ENCODE measurements at places on chromosomes 1 and 21.
A peak's percentile ranks its signal among the peaks of the same experiment; 100 is the strongest.

- DNase-seq, result no peak
Observed at GRCh38 chr1:27658951-27659496, 13.0 kb downstream of the IFI6 start.

DNA sequence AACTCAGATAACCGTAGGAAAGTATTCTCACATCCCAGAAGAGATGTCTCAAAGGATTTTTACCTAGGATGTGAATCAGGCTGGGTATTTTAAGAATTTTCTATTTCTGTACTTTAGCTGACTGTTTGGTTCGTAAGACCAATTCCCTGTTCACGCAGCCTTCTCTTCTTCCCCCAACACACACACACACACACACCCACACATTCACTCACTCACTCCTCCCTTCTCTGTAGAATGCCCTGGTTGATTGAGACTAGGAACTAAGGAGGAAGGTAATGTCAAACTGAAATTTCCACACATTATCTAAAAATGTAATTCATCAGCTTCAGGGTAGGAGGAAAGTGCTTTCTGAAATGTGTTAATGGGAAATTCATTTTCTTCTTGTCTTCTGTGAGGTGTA, 43.5 kb downstream of the ELAVL4 start:
- no peak for DNase-seq

- no peak for DNase-seq
Observed at GRCh38 chr21:18368205-18368604, 35.4 kb downstream of the TMPRSS15 start.

GRCh38 chr1:230647321-230647720, 5.0 kb downstream of the COG2 start:
- no peak for DNase-seq

GRCh38 chr1:2379733-2380404, 11.5 kb downstream of the MORN1 start:
- no peak for DNase-seq

DNA sequence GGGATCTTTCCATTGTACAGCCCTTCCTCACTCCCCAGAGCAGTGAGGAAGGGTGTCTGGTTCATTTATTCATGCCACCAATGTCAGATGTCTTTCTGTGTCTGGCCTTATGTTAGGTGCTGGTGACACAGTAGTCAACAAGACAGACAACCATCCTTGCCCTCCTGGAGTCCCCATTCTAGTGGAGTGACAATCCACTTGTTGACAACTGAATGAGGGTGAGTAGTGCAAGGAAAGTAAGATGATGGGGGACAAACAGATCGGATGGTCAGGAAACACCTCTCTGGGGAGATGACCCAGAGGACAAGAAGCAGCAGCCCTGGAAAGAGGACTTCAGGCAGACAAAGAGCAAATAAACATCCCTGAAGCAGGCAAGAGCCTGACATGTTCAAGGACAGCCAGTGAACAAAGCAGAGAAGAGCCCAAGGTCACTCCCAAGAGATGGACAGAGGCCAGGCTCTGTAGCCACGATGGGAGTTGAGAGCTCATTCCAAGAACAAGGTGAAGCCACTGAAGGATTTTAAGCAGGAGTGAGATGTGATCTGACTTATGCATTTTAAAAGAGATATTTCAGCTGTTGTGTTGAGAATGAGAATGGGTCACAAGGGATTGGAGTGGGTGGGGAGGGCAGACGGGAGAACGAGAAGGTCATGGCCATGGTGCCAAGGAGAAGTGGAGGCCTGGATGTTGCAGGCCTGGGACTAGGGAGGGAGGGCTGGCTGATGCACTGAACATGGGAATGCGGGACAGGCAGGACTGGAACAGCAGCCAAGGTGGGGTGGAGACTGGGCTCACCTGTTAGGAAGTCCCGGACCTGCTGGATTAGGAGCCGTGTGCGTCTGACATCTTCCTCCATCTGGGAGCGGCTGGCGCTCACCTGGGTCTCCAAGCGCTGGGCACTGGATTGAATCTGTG, 30.2 kb downstream of the LAMB3 start:
- DNase-seq, result no peak

DNA sequence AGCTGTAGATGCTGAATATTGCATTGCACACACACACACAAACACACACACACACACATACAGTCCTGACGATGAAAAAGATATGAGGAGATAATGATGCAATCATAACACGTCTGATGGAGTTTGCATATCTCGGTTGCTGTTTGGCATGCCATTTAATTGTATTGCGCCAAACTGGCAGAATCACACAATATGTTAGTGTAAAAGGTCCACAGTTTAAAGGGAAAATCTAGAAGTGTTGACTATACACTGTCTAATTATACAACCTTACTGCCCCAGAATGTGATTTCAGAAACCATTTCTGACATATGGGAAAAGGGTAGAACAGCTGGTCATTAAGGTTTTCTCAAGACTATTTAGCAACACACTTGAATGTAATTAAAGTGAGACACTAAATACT, 123.7 kb upstream of the PROX1 start:
- no peak for DNase-seq

GRCh38 chr21:44303490-44303981, 3.7 kb downstream of the PFKL start:
- no peak for DNase-seq

GRCh38 chr1:155092131-155092530, 13.5 kb downstream of the EFNA3 start:
- no peak for DNase-seq

- no peak for DNase-seq
Observed at GRCh38 chr1:233433436-233434210, 106.1 kb downstream of the MAP3K21 start.

GRCh38 chr1:61079898-61080336, 2.4 kb upstream of the NFIA start:
- no peak for DNase-seq

DNA sequence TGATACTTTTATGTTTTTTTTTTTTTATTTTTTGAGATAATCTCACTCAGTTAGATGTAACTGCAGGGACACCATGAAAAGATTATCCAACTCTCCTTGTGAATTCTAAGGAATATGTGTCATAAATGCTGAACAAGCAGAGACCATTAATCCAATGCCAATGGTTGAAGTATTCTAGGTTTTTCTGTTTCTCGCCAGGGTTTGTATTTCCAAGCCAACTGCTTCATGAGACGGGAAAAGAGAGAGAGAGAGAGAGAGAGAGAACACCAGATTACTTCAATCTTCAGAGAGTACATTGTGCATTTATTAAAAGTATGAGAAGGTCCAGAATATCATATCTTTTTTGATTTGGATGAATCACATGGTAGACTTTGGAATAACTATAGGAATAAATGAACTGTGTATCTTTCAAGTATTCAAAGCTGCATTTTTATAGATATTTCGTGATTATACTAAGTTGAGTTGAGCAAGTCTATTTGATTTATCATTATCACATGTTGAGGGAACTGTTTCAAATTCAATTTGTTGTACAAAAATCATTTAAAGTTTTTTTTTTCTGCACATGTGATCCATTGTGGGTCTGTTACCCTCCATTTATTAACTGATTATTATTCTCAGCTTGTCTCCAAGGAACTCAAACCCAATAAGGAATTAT, 108.4 kb downstream of the PLA2G4A start:
- no peak for DNase-seq

- no peak for DNase-seq
Observed at GRCh38 chr1:224914292-224914900, 15.1 kb upstream of the DNAH14 start.

- no peak for DNase-seq
Observed at GRCh38 chr1:214282630-214283242, 1.8 kb downstream of the SMYD2 start.

GRCh38 chr21:44281801-44282200, 3.9 kb upstream of the AIRE start:
- no peak for DNase-seq

DNA sequence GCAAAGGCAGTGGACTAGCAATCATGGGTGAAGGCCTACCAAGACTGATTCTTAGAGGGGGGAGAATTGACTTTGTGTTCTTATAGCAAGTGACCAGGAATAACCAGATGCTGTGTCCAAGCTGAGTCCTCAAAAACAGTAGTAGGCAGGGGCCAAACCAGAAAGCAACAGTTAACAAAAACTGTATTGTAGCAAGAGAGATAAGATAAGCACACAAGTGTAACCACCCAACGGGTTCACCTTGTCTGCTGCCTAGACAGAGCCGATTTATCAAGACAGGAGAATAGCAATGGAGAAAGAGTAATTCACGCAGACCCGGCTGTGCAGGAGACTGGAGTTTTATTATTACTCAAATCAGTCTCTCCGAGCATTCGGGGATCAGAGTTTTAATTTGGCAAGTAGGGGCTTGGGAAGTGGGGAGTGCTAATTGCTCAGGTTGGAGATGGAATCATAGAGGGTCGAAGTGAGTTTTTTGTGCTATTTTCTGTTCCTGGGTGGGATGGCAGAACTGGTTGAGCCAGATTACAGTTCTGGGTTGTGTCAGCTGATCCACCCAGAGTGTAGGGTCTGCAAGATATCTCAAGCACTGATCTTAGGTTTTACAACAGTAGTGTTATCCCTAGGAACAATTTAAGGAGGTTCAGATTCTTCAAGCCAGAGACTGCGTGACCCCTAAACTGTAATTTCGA, 8.3 kb upstream of the CSRP1 start:
- no peak for DNase-seq

DNA sequence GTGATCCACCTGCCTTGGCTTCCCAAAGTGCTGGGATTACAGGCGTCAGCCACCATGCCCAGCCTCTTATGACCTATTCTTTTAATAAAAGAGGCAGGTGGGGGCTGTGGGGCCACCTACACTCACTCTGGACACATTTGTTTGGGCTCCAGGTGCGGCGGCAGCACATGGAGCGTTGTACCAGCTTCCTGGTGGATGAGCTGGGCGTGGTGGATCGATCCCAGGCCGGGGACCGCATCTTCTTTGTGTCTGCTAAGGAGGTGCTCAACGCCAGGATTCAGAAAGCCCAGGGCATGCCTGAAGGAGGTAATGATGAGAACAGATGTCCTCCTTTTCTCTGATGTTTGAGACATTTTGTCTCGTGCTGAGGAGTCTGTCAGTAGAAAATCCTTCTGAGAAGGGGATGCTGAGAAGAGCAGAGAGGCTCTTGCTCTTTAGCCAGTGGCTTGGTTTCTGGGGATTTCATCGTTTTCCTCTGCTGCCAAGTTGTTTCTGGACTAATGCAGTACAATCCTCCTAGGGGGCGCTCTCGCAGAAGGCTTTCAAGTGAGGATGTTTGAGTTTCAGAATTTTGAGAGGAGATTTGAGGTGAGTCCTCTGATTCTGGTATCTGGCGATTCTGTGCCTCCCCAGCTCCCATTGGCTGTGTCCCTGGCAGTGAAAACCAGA, 17.9 kb upstream of the MIIP start:
- DNase-seq, result peak; percentile 9

DNA sequence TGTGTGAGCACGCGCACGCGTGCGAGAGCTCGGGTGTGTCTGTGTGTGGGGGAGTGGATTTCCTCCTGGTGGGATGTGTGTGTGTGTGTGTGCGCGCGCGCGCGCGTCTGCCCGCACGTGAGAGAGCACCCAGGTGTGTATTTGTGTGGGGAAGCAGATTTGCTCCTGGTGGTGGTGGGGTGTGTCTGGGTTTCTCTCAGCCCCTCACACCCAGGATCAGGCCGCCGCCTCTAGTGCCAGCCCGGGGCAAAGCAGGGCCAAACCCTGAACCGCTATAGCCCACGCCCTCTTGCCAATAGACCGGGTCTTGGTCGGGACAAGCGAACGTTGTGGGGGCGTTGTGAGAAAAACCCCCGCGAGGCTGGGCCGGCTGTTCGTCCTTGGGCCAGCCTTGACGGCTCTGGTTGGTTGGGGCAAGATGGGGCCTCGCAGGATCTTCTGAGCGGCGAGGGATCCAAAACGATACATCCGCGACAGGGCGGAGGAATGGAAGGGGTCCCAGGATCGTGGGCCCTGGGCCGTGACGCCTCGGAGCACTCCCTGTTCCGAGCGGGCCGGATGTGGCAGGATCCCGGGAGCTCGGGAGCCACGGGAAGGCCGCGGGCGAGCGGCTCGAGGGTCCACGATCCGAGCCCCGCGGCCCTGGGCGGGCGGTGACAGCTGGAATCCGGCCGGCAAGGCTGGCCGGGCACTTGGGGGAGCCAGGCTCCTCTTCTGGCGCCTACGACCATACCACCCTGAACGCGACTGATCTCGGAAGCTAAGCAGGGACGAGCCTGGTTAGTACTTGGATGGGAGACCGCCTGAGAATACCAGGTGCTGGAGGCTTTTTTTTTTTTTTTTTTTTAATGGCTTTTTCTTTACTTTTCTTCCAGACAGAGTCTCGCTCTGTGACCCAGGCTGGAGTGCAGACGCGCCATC, 68.2 kb downstream of the RNF187 start:
- peak; percentile 57 for DNase-seq

- no peak for DNase-seq
Observed at GRCh38 chr21:18007121-18007520, 188.0 kb upstream of the C21orf91 start.

GRCh38 chr1:240497908-240498307, 114.0 kb downstream of the GREM2 start:
- no peak for DNase-seq

DNA sequence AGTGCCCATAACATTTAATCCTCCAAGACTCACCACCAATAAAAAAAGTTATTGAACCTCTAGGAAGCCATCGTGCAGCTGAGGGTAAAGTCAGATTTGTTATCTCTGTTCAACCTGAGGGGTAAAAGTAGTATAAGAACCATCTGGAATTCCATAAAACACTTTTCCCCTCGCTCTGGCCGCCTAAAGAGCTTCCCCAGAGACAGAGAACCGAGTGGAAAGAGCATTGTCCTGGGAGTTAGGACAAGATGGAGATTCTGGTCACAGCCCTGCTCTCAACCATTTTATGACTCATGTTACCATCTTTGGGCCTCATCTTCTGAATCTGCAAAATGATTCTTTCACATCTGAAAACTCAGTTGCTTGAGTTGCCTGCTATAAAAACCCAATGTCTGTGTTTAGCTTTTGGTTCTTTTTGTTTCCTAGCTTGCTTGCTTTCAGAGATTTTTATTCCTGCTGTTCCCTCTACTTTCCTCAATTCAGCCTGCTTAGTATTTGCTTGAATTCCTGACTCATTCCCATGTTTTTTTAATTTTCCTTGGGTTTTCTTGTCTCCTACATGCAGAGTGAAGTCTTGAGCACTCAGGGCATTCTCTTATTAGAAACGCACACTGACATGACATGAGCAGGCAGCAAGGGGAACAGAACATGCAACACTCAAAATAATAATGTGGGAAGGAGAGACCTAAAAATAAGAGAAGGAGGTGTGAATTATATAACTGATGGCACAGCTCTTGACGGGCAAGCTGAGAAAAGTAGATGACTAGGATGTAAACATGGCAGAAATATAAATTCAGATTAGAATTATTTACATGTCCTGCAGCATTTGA, 1.7 kb downstream of the EPHX4 start:
- DNase-seq, result no peak
